Fibroblast of skin of right quadriceps (primary cell): ENCODE measurements at places on chromosomes 7 and 10.

- DNase-seq, result no peak
These were observed 967 bp downstream of the GAD2 start for GRCh38 chr10:26217396-26218086.

DNA sequence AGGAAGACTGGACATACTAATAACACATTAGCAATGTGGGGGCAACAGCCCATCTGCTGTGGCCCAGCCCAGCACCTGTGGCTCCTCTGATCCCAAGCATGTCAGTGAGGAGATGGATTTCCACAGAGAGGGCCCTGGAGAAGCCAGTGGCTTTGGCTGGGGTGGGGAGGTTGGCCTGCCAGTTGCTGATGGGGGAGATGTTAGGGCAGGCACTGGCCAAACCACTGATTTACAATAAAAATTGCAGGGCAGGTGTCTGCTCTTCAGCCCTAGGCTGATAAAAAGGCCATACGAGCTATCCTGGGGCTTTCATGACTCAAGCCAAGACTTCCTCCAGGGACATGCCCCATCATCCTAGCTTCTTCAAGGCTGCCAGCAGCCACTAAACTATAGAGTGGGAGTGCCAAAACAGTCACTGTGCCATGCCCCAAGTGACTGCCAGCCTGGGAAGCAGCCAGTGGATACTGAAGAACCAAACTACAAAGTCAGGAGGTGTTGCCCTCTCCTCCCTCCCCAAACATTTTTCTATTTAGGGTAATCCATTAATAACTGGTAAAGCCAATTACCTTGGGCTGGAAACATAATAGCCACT lies 37.8 kb downstream of the DPCD start:
- DNase-seq, result no peak

DNA sequence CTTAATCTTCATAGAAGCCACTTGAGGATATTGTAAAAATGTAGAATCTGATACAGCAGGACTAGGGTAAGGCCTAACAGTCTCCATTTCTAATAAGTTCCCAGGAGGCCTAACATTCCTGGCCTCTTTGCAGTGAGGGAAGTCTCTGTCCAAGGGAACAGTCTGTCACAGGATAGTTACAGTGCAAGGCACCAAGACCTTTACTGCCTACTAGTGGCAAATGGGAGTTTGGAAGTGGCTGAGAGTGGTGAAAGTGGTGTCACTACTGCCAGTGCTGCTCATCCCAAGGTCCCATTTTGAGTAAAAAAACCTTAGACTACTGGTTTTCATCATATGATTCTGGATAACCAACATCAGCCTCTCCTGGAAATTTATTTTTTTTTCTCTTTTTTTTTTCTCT lies 619.5 kb upstream of the SEMA3D start:
- no peak for DNase-seq

DNA sequence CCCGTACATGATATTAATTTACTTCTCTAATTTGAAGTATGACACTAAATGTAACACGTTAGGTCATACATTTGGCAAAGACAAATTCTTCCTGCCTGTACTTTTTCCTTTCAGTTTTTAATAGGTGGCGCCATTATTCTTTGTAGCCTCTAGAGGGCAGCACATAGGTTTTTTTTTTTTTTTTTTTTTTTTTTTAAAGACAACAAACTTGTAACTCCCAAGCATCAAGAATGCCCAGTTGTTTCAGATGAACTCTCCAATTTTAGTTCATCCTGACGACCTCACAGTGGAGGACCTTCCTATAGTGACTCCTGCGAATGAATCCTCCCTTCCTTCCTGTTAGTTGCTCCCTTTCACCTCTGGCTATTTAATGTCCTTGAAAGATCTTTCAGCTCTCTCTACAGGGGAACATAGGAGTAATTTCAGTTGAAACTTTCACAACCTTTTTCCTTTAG lies 139.3 kb upstream of the HDAC9 start:
- DNase-seq, result peak; percentile 51

- no peak for DNase-seq
These were observed 61.9 kb upstream of the DNAJB12 start for GRCh38 chr10:72416661-72417060.

DNA sequence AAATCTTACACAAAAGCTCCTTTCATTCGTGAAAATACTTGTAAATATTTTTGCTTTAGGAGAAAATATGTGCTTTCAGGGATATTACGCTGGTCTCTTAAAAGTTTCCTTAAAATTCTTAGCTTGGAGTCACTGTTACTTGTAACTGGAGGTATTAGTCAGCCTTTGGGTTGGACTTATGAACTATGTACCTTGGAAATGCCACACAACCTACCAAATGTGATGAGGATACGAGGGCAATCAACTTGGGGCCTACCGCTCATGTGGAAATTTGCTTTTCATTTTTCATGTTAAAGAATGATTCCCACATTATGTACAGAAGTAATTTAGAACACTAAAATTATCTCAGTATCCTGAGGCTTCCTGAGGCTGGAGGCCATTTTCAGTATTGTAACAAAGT lies 23.1 kb downstream of the SPAM1 start:
- no peak for DNase-seq

DNA sequence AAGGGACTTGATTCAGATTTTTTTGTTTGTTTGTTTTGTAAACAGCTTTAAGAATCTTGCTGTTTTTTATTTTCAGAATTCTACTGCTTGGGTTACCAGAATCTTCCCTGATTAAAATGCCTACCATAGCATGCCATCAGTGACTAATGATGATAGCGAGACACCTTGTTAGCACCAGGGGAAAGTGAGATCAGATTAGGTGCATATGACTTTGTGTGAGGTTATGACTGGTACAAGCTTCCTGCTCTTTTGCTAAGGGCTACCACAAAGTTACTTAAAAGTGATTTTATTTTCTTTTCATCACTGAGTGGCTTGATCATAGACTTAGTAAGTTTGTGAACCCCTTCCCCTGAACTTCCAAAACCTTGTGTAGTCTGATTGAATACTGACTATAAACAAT lies 93.5 kb downstream of the SND1 start:
- no peak for DNase-seq

DNA sequence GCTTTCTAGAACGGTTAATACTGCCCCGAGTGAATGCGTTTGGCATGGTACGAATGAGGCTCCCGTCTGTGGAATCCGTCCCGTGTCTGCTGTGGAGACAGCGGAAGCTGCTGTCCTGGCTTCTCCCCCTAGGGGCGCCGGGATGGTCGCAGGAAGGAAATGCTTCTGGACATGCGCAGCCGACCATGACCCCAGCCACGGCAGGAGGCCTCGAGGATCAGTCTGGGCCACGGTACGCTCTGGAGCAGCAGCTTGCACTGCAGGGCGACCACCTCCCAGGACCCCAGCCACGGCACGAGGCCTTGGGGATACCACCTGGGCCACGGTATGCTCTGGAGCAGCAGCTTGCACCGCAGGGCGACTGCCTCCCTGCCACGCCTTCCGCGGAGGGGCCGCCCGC lies 107.9 kb downstream of the CYTH3 start:
- DNase-seq, result no peak

DNA sequence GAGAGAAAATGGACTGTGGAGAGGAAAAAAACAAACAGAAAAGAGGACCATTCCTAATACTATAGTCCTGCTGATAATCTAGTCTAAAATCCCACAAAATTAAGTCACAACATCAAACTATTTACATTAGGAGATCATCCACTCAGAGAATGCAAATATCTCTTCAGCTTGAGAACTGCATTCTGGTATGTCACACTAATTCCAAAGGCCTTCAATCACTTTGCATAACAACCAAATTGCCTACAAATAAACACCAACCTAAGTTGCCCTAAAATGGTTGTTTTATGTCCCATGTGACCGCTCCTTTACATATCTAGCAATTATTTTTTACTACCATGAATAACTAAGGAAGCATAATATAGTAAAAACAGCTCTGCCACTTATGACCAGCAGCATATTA lies 264.3 kb downstream of the CACNA2D1 start:
- peak; percentile 37 for DNase-seq

- no peak for DNase-seq
These were observed 42.4 kb downstream of the P4HA1 start for GRCh38 chr10:73054286-73054685.

DNA sequence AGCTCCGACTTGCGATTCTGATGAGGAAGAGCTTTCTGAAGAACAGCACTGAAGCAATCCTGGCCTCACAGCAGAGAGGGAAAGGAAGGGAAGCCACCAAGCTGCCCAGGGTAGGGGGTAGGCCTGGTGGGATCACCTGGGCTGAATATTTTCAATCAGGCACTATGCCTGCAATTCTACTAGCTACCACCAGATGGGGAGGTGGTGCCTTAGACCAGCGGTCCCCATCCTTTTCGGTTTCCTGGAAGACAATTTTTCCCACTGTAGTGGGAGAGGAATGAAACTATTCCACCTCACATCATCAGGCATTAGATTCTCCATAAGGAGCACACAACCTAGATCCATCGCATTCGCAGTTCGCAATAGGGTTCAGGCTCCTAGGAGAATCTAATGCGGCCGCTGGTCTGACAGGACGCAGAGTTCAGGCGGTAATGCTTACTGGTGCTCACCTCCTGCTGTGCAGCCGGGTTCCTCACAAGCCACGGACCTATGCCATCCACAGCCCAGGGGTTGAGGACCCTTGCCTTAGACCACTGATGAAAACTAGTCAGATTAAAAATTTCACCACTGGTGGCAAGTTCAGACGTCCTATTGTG lies 2.7 kb downstream of the LRRC20 start:
- DNase-seq, result no peak

- DNase-seq, result no peak
These were observed 6.3 kb downstream of the ACTL6B start for GRCh38 chr7:100649826-100650565.

GRCh38 chr10:110840225-110840922 lies 31.4 kb upstream of the PDCD4 start:
- no peak for DNase-seq

DNA sequence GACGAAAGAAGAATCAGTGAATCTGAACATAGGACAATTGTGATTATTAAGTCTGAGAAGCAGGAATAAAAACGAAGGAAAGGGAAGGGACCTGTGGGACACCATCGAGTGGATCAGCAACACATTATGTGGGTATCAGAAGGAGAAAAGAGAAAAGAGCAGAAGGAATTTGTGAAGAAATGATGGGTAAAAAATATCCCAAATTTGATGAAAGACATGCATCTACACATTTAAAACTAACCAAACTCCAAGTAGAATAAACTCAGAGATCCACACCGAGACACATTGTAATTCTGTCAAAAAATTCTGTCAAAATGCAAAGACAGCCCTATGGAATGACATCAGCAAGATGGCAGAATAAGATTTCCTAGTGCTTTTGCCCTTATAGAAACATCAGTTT lies 171.1 kb downstream of the ITGB1 start:
- no peak for DNase-seq

GRCh38 chr7:27220440-27220955 lies 20.6 kb upstream of the HOXA13 start:
- no peak for DNase-seq

- DNase-seq, result no peak
These were observed 131.0 kb upstream of the ZNF804B start for GRCh38 chr7:88628363-88629085.

GRCh38 chr7:82382276-82382675 lies 61.3 kb downstream of the CACNA2D1 start:
- no peak for DNase-seq

- DNase-seq, result no peak
These were observed 47.9 kb upstream of the DOCK1 start for GRCh38 chr10:126857178-126857806.

DNA sequence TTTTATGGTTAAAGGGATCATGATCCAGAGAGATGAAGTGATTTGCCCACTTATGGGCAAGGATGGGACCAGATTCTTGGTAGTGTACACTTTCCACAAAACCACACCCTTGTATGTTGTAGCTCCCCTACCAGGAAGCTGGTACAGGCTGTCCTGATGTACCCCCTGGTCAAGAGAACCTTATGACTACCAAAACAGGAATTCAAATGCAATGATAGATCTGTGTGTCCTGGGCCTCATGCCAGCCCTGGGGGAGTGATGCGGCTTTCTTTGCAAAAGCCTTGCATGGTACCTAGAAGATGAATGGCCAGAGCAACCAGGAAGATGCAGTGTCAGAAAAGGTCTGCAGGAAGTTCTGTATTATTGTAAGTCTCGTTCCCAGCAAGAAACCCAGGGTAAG lies 94.9 kb upstream of the AGK start:
- no peak for DNase-seq

DNA sequence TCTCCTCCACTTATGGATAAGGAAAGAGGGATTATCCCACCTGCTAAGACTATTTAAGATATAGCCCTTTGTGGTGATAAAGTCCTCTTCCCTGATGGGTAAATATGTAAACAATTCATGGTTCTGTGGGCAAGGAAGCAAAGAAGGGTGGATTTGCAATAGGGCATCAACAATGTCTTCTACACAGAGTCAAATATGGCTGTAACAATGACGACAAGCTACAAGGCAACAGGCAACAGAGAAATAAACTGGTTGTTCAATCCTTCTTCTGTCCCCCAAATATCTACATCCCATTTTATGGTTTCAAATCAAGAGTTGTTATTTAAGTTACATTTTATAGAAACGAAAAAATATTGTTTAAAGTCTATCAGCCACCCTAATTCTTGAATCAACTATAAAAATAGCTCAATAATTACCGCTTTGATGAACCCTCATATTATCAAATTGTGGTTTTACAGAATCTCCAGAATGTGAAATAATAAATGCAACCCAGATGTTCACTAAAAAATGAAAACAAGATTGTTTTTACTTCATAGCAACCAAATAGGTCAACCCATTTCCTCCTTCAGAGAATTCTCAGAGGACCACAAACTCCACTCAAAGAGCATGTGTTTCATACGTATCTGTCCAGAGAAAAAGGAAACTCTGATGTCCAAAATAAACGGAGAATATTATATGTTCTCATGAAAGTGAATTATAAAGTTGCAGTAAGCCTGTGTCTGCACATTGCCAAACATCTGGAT lies 13.8 kb downstream of the CYTH3 start:
- DNase-seq, result peak; percentile 88

DNA sequence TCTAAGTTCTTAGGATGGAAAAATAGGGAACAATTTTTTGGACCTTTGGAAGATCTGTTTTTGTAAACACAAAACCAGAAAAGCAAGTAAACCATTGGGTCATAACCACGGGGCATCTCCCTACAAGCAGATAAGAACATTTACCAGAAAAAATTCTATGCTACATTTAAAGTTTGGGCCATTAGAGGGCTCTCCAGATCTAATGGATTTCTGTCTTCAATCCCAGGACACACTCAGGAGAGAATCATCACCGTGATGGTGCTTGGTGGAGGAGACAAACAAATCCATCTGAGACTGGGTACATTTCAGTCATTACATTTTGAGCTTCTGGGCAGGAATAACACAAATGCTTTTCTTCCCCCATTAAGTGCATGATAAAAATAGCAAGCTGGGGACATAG lies 178.4 kb upstream of the TARP start:
- DNase-seq, result peak; percentile 62

- DNase-seq, result no peak
These were observed 1.4 kb downstream of the CHAT start for GRCh38 chr10:49615213-49615612.
